ENCODE measurements at places on chromosomes 3 and 15.

GRCh38 chr15:71400294-71400693 is 285.0 kb downstream of the THSD4 start:
- DNase-seq = no peak

DNA sequence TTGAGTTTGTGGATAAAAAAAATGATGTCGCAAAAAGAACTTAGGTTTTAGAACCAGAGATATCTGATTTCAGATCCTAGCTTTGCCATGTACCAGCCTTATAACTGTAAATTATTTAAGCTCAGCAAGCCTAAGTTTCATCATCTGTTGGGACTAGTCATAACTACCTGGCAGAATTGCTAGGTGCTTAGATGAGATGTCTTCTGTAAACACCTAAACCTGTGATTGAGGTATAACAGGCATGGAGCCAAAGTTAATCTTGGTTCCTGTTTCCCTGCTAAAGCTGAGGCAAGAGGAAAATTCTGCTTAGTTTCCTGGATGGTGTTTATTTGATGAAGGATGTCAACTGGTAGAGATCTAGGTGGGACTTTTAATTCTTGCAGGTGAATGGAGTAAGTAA is 331.3 kb upstream of the RBMS3 start:
- DNase-seq = no peak

DNA sequence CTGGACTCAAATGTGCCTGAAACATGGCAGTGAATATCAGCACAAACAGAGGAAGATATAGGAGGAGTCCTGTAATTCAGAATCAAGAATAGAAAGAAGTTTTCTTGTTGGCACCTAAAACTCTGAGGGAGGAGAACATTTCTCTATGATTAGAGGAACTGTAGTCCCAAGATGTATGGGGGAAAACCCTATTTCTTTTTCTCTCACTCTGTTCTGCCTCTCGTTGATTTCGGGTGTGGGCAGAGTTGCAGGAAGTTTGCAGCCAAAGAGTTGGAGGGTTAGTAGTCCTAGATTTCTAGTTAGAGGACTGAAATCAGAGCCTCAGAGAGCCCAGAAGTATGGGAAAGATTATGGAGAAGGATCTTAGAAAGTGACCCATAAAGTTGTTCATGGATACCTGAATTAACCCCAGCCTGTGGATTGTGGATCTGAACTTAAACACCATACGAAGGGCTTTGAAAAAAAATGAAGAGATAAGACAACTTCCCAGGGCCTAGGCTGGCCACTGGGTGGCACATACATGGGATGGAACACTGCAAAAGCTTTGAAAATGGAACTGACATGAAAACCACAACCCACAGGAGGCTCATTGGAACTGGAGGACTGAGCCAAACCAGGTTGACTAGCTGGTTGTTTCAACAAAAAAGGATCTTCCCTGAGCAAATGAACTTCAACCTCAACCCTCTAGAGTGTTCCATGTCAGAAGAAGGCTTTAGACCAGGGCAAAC is 34.6 kb downstream of the FMN1 start:
- DNase-seq = peak; percentile 47

GRCh38 chr3:192887047-192887446 is 30.6 kb downstream of the MB21D2 start:
- no peak for DNase-seq

DNA sequence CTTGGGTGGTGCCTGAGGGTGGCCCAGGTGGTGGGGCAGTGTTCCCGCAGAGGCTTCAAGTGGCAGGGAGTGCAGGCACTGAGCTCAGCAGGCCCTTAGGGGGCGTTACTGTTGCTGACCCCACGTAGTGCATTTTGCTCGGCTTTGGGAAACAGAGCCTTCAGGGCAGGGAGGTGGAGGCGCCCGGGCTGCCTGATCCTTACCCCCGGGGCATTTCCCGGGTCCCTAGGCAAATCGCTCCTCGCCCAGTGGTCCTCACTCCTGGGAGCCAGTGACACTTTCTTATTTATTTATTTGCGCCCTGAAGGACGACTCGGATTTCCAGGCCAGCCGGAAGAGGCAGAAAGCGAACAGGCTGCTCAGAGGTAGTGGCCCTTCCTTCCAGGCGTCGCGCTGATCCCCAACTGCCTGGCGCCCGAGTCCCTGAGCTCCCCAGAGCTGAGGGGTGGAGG is 10.1 kb upstream of the FOXB1 start:
- peak; percentile 90 for DNase-seq

DNA sequence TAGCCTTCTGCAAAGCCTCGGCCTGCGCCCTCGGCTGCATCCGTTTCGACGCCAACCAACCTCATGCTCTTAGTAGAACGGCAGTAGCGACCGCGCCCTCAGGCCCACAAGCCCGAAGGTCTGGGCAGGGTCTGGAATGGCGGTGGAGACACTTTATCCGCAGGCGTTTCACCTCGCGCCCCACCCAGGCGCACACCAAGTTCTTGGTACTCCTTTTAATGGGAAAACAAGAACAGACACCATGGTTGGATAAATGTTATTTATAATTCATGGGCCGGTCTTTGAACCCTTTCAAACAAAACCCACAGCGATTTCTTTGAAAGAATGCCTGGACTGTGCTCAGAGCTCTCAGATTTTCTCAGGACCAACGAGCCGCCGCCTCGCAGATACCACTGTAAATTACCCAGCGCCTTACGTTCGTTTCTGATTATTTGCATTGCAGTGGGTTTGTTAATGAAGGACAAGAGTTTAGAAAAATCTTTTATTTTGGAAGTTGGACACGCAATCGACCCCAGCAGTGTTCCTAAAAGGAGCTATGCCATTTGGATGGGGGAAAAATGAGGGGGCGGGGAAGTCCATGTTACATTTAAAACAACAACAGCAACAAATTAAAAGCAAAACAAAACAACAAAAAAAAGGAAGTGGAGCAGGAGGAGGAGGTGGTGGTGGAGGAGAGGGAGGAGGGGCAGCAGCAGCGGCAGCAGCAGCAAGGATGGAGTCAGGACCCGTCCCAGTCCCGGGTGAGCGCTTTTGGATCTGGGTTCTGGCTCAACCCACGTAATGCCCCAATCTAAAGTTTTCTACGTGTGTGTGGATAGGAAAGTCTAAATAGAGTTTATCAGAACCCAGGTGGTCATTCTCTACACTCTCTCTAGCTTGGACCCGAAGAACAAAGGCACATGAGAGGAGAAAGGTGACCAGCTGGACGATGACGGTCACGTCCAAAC is 993 bp upstream of the ISL2 start:
- peak; percentile 83 for DNase-seq

GRCh38 chr3:184361532-184361931 is at the start of the genes CLCN2 and POLR2H:
CLCN2 (minus strand) TSS chr3:184361605; CDS start chr3:184361479, 126 bp downstream.
POLR2H (plus strand) TSS chr3:184361710; CDS start chr3:184363493, 1,783 bp downstream.
- no peak for DNase-seq

- DNase-seq = no peak
These were observed 134.0 kb upstream of the TBL1XR1 start for GRCh38 chr3:177331203-177331835.

GRCh38 chr15:31977812-31978661 is 52.3 kb upstream of the CHRNA7 start:
- DNase-seq = peak; percentile 94

DNA sequence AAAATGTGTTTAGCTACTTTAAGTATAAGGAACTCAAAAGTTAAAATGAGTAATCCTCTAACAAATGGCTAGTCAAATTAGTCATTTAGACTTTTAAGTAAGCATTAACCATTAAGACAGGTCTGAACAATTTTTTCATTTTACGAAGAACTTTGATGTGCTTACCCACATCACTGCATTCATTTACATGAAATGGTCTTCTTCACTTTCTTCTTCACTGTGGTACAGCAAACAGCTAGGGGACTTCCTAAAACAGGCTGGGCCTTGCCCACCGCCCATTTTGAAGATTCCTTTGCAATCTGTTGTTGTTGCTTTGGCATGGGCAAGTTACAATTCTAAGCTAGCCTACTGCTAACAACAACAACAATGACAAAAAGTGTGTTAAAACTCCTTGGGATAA is 67.4 kb downstream of the CBLB start:
- no peak for DNase-seq

GRCh38 chr3:50170689-50171088 is 15.6 kb downstream of the SEMA3F start:
- no peak for DNase-seq

GRCh38 chr3:129336093-129336706 is 57.5 kb downstream of the HMCES start:
- DNase-seq = no peak

GRCh38 chr3:30233913-30234646 is 372.3 kb upstream of the TGFBR2 start:
- DNase-seq = no peak

DNA sequence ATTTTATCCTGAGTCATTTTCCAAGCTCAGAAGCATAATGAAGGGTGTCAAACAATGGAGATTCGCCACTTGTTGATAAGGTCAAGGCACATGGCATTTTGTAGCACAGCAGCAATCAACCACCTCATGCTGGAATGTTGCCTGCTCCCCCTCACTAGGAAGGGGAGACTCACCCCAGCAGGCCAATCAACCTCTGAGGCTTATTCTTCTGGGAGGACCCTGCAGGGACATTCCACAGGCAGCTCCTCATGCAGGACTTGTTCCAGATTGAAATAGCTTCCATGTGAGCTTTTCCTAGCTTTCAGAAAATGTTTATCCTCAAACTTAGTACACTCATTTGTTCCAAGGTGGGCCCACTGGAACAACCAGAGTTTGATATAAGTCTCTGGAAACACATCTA is 77.6 kb downstream of the SSR3 start:
- peak; percentile 71 for DNase-seq

GRCh38 chr3:66706890-66707289 is 206.1 kb upstream of the LRIG1 start:
- DNase-seq = no peak

DNA sequence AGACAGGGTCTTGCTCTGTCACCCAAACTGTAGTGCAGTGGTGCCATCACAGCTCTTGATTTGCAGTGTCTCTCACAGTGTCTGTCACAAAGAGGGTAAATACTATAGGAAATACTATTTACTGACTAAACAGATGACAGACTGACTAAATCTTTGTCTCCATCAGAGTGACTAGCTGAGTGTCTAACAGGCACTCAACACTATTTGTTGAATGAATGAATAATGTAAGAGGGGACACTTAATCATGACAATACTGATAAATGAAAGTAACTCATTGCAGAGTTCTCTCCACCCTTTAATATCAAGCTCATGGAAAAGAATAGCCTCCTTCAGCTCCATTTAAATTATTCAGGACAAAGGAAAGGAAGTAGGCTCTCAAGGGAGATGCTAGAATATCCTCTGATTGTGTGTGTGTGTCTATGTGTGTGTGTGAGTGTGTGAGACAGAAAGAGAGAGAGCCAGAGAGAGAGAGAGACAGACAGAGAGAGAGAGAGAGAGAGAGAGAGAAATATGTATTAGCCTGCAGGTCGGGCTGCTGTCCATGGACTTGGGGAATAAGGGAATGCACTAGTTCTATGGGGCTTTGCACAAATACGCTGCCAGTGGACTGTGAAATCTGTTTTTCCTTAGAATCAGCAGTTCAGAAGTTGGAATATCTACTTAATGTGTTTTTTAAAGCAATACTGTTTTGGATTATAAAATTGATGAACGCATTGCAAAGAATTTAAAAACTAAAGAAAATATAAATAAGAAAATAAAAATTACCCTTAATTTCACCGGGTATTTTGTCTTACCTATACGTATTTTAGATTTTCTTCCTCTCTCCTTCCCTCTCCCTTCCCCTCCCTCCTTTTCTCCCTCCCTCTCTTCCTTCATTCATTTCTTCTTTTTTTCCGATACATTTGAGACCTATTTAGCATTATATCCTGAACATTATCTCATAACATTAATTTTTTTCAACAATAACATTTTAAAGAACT is 132.9 kb upstream of the LRIG1 start:
- DNase-seq = no peak

DNA sequence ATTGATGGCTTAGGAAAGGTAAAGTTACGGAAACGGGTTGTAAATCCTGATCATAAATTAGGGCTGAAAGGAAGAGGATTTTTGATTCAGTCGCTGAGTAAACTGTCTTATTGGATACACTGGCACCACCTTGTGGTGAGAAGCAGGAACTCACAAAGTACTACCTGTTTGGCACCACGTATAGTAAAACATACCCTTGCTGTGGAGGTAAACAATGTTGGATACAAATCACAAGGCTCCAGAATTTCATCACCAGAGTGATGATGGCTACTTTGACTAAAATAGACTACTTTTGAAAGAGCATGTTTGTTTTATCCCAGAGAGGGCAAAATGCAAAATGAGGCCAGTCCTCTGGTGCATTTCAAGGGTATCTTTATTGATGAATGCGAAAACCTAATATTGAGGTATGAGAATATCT is 216.9 kb downstream of the IGSF11 start:
- peak; percentile 79 for DNase-seq

DNA sequence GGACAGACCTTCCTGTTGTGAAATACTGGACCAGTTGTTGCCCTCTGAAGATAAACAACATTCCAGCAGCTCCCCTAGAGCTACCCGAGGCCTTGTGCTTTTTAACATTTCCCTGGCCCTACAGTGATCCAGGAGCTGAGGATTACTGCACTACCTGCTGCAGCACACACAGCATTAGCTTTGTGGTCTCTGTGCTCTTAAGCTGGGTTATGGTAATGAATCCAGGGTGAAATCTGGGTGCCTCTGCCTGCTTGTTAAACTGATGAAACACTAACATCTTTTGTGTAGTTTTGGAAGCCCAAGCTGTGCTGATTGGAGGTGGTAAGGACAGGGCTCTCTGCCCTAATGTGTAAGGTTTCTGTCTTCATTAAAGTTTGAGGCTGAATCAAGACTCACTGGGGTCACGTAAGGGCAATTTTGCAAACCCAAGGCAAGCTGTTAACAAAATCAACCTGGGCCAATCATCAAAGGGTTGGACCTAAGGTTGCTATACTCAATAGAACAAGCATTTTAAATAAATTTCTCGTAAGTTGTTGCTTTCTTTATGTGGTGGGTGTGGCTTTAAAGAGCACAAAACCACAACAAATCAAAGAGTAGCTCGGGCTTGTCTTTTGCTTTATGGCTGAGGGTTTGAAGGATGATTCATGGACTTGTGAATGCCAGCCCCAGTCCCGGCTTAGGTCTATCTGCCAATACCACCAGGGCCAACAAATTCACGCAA is 183.9 kb downstream of the TPRG1 start:
- peak; percentile 64 for DNase-seq

DNA sequence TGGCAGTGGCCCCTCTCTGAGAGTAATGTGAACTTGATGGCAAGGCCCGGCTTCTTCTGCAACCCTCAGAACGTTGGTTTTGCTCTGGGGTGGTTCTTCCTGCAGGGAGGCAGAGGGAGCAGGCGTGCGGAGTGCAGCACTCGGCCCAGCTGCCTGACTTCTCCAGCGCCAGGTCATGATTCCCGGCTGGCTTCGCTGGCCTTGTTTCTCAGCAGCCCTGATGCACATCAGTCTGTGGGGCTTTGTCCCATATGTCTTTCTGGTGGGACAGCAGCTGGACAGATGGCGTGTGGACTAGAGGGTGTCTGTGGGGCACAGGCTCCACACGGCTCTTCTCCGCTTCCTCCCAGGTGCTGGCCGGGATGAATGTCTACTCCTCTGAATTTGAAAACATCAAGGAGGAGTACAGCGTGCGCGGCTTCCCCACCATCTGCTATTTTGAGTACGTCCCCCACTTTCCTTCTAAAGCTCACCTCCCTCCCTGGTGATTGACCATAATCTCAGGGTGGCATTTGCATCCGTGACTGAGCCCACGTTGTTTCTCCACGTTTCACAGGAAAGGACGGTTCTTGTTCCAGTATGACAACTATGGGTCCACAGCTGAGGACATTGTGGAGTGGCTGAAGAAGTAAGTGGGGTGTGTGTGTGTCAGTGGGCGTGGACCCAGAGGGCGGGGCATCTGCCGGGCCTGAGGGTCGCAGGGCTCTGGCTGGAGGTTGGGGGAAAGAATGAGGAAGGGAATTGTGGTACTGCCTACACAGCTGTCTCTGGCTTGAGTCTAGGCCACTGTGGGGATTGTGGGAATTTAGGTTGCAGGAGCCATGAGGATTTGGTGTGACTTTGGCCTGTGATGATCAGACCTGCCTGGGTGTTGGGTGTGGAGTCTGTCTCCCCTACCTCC is 57.1 kb downstream of the PDIA5 start:
- no peak for DNase-seq
